ENCODE measurements at places on chromosomes 5 and 9. TPM values are rescaled to one million over a fixed set of nuclear protein-coding genes. Genes with fewer than 3 reads are reported as not detected.

GRCh38 chr5:96338624-96339415, 94.2 kb downstream of the PCSK1 start:
- no peak for DNase-seq

DNA sequence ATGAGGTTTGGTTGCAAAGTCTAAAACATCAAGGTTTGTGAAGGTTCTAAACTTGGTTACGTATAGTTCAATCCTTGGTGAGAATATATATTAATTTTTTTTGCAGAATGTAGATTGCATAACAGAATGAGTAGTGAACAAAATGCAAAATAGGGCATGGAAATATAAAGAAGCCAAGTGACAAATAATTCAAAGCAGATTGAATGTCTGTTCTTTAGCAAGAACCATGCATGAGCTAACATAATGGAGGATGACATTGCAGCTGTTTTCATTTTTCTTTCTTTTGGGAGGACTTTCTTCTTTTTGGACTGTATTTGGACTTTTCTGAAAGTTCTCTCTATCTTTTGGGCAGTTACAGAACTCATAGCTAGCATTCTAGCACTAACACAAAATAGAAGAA, 194.8 kb upstream of the MRPS30 start:
- DNase-seq: no peak

DNA sequence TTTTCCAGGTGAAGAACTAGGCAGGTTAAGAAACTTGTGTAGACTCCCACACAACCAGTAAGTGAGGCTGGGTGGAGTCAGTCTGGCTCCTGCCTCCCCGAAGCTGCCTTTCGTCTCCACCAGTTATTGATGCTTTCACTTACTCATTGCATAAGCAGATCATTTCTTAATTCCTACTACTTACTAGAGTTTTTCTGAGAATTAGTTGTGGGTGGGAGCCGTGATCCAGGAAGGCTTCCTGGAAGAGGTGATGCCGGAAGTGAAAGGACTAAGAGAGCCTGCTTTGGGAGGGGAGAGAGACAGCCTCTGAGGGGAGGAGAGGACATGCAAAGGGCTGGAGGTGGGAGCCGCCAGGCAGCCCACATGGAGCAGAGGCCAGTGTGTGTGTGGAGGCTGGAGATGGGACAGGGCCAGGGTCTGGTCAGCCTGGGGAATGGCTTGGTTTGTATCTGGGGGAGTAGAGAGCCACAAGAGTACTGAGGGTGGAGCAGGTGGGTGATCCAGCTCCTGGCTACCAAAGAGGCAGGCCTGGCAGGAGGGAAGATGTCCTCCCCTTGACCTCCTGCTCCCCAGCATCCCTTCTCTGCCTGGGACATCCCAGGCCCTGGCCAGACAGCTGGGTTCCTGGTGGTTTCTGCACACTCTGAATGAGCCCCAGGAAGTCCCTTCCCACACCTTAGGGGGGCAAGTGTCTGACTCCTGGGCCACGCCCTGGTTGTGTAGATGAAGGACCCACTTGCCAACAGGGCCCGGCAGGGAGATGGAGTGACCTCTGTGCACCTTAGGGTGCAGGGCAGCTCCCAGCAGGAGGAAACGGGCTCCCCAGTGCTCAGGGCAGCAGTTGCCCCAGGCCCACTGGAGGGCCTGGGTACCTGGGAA, 12.2 kb upstream of the CARD19 start:
- DNase-seq: peak; percentile 54

DNA sequence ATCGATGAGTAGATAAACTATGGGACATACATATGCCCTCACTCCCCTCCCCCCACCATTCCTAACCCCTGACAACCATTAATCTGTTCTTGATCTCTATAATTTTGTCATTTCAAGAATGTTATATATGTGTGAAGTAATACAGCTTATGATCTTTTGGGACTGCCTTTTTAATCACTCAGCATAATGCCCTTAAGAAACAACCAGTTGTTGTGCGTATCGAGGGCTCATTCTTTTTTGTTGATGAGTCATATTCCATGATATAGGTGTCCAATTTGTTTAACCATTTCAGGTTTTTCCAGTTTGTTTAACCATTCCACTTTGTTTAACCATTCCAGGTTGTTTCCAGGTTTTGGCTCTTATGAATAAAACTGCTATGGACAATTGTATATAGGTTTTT, 75.6 kb downstream of the ARHGEF28 start:
- DNase-seq: no peak

DNA sequence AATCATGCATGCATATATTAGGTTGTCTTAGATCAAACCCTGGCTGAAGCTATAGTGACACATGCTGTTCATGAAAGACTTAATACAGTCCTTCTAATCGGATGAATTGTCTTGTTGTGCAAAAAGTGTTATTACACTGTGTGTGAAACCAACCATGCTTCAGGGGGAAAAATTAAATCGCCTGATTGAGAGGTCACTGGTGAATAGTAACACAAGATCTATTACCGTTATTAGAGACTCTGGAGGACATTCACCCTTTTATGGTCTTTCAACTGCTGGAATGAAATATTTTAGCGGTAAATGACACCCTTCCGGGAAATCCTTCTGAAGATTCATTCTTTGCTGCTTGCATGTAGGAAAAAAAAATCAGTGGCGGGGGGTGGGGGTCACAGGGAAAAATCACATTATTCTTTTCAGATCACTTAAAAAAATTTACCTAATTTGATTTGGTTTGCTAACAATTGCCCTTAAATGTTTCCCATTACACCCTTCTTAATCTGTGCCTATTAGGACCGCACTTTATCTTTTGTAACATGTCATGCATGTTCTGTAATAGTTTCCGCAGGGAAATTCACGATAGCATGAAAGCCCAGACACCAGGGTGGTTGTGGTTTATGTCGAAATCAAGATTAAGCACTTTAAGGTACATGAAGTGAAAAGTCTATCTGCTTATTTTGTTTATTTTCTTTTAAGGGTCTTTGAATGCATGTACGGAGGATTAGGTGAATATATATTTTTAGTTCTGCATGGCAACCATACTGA, 120.6 kb downstream of the FOCAD start:
- DNase-seq: no peak

DNA sequence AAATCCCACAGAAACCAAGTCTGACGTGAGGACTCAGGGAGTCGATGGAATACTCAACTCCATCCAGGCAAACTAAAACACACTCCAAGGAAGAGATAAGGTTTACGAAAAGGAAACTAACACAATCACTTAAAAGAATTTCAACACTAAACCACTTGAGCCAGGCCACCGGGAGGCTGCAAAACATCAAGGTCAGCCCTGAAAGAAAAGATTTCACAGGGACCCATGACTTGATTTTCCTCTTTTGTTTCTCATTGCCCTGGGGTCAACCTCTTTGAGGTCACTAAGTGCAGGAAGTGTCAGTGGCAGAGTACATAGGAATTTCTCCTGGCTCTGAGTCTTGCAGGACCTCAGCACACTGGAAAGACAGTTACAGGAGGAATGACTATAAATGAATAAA, 77.8 kb upstream of the TARS1 start:
- DNase-seq: no peak

DNA sequence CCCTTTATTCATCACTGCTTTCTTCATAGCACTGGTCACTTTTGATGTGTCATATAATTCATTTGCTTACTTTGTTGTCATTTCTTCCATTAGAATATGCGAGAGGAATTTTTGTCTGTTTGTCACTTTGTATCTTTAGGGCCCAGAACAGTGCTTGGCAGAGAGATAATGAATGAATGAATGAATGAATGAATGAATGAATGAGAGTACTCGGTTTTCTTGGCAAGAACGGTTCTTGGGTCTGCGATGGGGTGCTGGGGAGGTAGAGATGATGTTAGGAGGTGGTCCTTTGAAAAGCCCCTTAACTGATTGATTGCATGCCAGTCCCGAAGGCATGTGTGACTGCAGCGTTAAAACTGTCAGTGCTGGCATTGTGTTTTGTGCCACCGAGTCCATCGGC, 52.4 kb upstream of the LRRTM2 start:
- no peak for DNase-seq

DNA sequence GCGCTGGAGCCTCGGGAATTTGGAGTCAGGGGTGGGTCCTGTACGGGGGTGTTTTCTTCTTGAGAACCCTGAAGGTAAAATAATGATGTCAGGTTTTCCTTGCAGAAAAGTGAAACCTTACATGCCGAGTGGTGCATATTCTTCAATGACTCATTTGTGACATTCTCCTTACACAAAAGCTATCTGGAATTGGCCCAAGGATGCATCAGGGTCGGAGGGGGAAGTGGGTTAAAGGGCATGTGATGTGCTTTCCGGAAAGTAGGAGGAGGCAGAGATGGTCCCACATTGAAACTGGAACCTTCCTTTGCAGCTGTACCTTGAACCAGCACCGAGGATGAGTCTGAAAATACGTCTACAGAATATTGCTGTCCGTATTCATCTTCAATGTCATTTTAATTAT, 411.2 kb upstream of the IRX4 start:
- DNase-seq: no peak

GRCh38 chr9:13151489-13151888, 128.0 kb downstream of the MPDZ start:
- DNase-seq: no peak

GRCh38 chr9:27564670-27565069, 8.6 kb downstream of the C9orf72 start:
- no peak for DNase-seq

GRCh38 chr5:54470677-54471076, 15.2 kb downstream of the HSPB3 start:
- no peak for DNase-seq

DNA sequence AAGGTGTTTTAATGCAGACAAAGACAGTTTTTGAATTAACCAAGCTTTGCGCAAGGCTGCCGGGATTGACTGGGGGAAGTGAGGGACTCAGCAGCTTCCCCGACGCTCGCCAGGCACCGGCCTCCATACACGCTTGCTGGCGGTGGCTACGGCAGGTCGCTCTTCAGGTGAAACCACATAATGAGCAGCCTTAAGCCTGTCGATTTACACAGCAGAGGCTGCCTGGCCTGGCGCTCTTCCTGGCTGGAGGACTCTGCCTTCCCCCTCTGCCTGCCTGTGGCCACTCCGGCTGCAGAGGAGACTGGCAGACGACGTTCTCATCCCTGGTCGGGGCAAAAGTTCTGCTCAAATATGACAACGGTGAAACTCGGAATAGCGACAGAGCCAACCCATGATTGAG, 9.0 kb upstream of the NOTCH1 start:
- no peak for DNase-seq

- no peak for DNase-seq
Measured at GRCh38 chr5:169161022-169161680, 139.8 kb downstream of the SLIT3 start.

DNA sequence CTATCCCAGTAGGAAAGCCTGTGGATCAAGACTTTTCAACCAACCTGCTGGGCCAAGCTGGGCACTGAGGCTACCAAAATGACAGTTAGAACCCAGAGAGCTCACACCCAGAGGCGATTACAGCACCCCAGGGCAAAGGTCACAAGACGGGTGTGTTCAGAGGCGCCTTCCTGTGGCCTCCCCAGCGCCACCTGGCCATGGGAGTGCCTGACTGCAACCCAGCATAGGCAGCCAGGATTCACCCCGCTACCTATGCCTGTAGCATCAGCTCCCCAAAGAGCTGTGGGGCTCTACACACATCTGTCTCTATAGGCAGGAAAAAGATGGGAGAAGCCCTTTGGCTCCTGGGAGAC, 33.5 kb downstream of the PDGFRB start:
- DNase-seq: peak; percentile 40

DNA sequence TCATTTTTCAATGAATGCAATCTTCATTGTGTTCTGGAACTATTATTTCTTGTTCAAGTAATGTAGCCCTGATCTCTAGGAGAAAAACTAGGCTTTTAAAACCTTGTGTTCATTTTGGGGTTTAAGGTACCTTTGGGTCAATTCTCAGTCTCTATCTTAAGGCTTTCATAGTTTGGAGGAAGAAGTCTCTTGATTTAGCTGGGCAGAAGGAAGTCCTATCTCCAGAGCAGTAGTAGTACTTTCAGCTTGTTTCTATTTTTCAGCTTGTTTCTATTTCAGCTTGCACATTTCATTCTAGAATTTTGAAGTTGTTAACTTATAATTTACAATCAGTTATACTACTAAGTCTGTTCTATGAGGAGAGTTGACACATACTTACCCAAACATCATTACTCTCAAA, 15.2 kb downstream of the CSNK1G3 start:
- no peak for DNase-seq

DNA sequence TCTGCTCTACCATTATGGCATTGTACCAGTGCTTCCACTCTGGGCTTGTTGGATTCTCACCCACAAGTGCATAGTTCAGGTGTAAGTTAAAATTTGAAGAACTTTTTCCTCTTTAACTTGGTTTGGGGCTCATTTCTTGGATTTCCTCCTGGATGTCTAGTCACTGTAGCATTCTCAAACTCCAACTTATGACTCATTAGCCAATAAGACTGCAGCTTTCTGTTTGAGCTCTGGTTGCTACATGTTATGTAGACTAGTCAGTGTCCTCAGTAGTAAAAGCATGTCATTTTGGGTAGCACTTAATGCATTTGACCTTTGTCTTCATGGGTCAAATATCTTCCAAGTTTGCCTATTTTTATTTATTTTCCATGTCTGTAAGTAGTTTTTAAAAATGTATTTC, 790.8 kb downstream of the BRINP1 start:
- no peak for DNase-seq

DNA sequence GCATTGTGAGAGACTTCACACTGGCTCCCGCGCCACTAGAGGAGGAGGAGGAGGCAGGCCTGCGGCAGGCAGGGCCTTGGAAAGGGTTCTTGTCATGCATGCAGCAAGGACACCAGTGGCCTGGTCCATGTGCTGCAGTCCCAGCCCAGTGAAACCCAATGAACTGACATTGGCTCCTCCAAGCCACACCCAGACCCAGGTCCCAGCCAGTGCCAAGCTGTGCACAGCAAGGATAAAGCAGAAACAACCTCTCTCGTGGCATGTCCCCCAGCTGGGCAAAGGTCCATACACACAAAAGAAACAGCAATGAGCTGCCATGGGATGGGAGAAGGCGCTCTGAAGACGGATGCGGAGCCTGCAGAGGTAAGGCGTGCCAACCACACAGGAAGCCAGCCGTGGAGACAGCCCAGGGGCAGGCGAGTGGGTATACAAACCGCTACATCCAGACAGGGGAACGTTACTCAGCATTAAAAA, 89.2 kb downstream of the SEMA4D start:
- DNase-seq: peak; percentile 68

GRCh38 chr9:123513554-123513953, 157.6 kb downstream of the CRB2 start:
- no peak for DNase-seq

DNA sequence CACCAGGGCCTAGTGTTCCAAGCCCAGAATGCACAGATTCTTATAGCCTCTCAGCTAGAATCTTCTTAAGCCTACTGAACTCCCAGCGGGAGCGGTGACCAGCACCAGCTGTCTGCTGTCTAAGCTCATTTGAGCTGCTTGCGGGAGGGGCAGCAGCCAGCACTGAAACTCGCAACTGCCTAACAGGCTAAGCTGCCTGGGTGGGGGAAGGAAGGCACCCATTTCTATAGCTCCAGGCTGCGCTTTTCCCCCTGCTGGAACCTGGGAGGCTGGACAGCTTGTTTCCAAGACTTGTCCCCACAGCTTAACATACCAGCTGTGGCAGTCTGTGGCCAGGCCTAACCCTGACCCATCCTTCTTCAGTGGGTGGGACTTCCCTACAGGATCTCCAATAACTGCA, 512.9 kb downstream of the EFNA5 start:
- no peak for DNase-seq

The PCDHB3 gene
- total RNA-seq: not detected

The TICAM2 gene
- 2.1 TPM for total RNA-seq

The BSPRY gene
- total RNA-seq: 20.2 TPM

The CAVIN4 gene
- total RNA-seq: 0.19 TPM

The TLX3 gene
- total RNA-seq: not detected

The IFNA21 gene
- not detected for total RNA-seq

The C1QTNF2 gene
- not detected for total RNA-seq

The CDO1 gene
- 0.50 TPM for total RNA-seq

The TNFAIP8 gene
- total RNA-seq: 137 TPM

The ENHO gene
- total RNA-seq: 0.23 TPM

The HTR4 gene
- total RNA-seq: not detected

The SPATA31C1 gene
- total RNA-seq: not detected
